ENCODE measurements at places on chromosomes 6 and 20.

GRCh38 chr6:139349464-139350020, 24.9 kb downstream of the CITED2 start:
- no peak for DNase-seq

DNA sequence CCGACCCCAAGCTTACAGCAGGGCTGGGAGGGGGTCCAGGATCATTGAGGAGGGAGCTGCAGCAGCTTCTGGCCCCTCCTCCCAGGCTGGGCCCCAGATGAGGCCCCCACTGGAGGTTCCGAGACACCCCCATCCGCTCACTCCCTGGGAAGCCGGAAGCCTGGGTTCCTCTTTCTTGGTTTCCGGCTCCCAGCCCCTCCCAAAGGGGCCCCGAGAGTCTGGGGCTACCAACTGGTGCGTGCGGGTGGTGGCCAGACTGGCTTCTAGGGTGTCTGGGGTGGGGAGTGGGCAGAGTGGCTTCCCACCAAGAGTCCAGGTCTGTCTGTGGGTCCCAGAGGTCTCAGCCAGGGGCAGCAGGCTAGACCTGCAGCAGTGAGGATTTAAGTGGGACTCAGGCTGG, 2.2 kb downstream of the RGS19 start:
- no peak for DNase-seq

- no peak for DNase-seq
Measured at GRCh38 chr20:32316667-32317066, 39.2 kb downstream of the KIF3B start.

GRCh38 chr6:87583822-87584221, 6.0 kb downstream of the RARS2 start:
- no peak for DNase-seq

DNA sequence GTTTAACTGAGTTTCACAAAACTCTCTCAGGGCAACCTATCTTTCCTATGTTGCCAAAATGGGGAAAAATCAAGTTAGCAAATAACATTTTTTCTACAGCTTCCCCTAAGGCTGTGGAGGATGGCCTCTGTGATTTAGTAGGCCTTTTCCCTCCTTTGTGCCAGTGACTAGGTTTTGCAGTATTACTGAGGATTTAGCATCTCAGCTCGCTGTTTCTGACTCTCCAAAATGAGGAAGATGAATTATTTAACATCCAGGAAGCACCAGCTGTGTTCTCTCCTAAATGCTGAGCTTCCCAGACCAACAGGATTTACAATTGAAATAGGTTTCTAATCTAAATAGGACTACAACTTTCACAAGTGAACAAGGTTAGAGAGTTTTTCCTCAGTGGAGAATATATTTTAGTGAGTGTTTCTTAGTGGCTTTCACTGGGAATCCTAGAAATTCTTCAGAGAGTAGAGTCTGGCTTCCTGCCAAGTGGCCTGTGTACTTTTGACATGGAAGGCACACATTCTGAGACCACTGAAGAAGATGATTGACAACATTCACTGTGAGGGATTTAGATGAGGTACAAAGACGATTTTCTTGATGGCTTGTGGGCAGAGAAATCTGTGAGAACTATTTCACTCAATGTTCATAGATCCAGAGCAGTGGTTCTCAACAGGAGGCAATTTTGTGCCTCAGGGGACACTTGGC, 62.4 kb downstream of the PTCHD4 start:
- no peak for DNase-seq

- no peak for DNase-seq
Measured at GRCh38 chr20:24933266-24933908, 15.7 kb upstream of the CST7 start.

- no peak for DNase-seq
Measured at GRCh38 chr20:61968036-61968810, 97.5 kb downstream of the TAF4 start.

DNA sequence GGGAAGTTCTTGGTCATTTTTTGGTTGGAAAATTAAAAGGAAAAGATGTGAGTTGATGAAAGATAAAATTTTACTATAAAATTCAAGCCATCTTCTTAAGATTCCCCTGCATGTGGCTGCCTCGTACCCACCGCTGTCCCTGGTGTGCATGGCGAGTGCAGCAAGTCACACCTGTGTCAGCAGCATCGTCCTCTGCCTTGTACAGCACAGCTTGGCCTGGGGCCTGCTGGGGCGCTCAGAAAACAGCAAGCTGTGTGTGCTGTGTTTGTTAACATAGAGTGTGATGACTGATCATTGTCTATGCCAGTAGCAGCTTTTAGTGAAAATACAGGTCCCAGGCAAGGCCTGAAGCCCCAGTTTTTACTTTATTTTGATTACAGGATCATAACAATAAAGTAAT, 56.7 kb downstream of the FAM120B start:
- DNase-seq = no peak

GRCh38 chr6:57252975-57253374, 30.9 kb upstream of the RAB23 start:
- DNase-seq = no peak

- no peak for DNase-seq
Measured at GRCh38 chr6:108589244-108589791, 28.6 kb downstream of the FOXO3 start.

GRCh38 chr6:107656401-107656800, 166.5 kb downstream of the SOBP start:
- no peak for DNase-seq

DNA sequence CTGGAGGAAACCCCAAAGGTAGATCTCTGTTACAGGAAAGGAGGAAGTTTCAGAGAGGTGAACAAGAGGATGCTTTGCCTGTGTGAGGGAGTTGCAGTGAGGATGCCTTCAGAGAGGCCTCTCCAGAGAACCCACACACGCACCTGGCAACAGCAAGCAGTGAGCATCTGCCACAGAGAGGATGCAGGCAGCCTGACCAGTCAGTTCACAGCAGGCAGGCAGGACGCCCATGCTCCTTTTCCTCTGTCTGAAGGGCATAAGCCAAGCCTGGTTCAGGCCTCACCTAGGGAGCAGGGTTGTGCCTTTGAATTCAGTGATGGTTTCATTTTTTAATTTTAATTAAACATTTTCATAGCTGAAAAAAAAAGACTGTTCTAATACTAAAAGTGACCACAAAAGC, 346.0 kb upstream of the MARCKS start:
- no peak for DNase-seq

DNA sequence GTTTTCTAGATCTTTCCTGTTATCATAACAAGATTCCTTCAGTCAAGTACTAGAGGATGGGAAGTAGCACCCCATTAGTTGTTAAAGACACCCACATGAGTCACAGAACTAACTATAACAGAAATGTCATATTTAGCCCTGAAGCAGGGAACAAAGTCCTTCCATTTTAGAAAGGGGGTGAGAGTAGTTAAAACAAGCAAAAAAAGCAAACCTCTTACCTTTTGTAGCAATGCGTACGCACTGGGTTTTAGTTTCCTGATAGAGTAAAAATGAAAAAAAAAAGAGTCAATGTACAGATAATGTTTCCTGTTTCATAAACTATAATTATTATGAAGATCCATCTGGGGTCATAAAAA, 163.7 kb upstream of the THEMIS start:
- no peak for DNase-seq

- DNase-seq = no peak
Measured at GRCh38 chr6:16553531-16553930, 207.7 kb downstream of the ATXN1 start.

DNA sequence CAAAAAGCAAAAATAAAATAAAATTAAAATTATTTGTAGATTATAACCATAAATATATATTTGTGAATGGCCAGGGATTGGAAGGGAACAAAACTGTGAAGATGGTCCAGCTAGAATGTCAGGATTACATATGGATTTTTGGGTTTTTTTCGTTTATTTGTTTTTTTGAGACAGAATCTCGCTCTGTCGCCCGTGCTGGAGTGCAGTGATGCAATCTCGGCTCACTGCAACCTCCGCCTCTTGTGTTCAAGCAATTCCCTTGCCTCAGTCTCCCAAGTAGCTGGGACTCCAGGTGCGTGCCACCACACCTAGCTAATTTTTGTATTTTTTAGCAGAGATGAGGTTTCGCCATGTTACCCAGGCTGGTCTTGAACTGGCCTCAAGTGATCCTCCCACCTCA, 7.8 kb upstream of the C6orf132 start:
- DNase-seq = no peak

- DNase-seq = no peak
Measured at GRCh38 chr6:38404900-38405556, 234.7 kb downstream of the BTBD9 start.

GRCh38 chr20:24991897-24992486, 559 bp downstream of the APMAP start:
- peak; percentile 13 for DNase-seq

GRCh38 chr20:47137231-47137870, 219.1 kb downstream of the ZMYND8 start:
- DNase-seq = no peak
